ENCODE measurements at places on chromosomes 1 and 21.

- peak; percentile 43 for DNase-seq
Measured at GRCh38 chr21:43921571-43921978, 56.6 kb downstream of the AGPAT3 start.

GRCh38 chr1:181583598-181583997 is 100.3 kb downstream of the CACNA1E start:
- no peak for DNase-seq

DNA sequence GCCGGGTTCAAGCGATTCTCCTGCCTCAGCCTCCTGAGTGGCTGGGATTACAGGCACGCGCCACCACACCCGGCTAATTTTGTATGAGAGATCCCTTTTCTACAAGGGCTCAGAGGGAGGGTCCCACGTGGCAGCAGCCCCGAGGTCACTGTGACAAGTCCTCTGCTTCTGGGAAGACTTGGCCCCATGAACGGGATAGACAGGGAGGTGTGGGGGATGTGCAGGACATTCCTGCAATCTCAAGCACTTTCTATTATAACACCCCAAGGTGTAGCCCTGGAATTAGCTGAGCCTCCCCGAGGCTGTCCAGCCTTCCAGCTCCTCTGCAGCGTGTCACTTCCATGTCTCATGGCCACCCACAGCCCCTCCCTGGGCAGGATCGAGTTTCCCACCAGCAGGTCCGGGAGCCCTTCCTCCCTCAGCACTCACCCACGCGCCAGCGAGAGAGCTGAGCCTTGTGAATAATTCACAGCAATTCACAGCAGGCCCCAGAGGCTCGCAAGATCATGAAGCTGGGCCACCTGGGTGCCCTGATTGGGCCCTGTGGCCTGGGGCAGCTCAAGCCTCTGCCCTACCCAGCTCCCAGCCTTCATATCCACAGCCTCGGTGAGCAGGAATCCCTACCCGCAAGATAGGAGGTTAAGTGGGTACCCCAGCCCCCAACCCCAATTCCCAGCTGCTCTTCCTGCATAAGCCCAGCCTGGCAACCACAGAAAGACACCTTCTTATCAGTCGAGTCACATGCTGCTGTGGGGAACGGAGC is 22.8 kb upstream of the RNU1-4 start:
- DNase-seq = no peak

DNA sequence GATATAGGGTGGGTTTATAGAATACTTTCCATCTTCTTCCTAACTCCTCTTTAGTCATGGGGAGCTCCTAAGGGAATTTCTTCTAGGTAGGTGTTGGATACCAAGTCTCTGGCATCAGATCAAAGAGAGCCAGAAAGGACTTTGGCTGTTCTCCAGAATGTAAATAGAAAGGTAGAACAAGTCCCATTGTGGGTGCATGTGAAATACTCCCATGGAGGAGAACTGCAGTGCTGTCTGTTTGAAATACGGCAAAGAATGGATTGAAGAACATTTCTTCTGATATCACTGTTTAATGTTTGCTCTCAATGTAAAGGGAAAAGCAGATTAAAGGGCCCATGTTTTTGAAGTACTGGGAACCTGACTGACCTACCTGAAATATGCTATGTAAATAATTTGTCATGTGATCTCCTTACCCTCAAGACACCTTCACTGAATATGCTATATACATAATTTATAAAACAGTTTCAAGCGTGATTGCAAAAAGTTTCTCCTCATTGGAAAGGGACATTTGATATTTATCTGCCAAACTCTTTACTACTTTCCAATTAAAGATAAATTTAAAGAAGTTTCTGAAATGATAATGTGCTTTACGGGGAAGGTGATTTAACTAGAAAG is 65.9 kb downstream of the LAMC1 start:
- DNase-seq = no peak

DNA sequence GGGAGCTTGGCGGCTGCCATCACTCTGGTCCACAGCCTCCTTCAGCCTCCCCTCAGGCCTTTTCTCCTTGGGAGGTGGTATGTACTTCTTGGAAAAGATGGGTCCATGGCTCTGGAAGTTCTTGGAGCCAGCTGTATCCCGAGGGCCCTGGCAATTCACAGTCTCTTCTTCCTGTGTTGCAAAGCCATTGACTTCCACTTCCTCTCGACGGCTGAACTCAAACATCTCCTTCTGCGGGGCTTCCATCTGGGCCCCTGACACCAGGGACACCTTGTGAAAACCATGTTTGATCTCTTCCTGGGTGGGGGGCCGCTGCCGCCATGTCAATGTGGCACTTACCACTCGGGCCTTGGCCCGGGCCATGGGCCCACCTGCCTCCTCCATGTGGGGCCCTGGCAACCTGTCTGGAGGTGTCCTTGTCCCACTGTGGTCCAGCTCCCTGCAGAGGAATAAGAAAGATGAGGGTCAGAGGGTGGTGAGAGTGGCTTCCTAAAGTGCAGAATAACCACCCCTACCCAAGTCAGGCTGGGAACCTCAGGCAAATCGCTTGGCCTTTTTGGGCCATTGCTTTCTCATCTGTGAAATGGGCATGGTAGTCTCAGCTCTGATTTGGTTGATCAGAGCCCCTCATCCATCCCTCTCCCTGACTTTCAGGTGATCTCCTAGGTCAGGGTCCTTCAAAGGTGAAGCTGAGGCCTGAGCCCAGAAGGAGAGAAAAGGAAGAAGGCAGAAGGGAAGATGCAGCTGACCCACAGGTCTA is 7.5 kb downstream of the CRYBG2 start:
- DNase-seq = no peak

DNA sequence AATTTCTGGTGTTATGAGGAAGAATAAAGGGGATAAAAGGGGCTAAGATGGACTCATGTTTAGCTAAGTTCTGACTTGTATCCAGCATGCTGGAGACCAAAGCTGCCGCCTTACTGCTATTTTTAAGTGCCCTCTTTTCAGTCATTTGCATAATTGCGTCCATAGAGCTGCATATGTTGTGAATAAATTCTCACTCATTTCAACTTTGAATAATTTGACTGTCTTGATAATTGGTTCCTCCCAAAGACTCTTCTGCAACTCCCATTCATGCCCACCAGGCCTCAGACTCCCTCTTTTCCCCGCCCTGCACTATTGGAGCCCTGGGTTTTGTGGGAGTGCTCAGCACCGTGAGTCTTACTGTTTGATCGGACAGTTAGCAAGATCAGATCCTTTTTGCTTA is 45.0 kb downstream of the KIAA0040 start:
- DNase-seq = no peak

- DNase-seq = peak; percentile 21
Measured at GRCh38 chr1:85894651-85895050, 186.4 kb upstream of the ZNHIT6 start.

DNA sequence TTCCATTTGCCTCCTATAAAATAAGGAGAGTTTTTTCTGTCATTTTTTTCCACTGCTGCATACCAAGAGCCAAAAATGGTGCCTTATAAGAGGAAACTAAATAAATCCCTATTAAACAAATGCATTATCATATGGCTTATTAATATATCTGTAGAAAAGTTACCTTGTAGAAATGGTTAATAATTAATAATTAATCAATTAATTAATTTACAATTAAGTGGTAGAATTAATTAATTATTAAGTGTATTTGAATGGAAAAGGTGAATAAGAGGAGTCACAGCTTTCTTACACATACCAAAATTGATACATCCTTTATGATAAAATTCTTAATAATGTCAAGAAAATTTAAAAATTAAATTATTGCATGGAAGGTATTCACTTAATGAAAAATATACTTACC is 35.6 kb upstream of the RGS18 start:
- no peak for DNase-seq

Measured in stimulated activated CD4-positive, alpha-beta T cell treated with anti-CD3 and anti-CD28 coated beads, Interleukin-15, amount 100 ng/mL, for 24 hours (primary cell).